ENCODE measurements at places on chromosomes 6 and 20.

- DNase-seq = no peak
Observed at GRCh38 chr6:225121-225721, 67.1 kb upstream of the DUSP22 start.

DNA sequence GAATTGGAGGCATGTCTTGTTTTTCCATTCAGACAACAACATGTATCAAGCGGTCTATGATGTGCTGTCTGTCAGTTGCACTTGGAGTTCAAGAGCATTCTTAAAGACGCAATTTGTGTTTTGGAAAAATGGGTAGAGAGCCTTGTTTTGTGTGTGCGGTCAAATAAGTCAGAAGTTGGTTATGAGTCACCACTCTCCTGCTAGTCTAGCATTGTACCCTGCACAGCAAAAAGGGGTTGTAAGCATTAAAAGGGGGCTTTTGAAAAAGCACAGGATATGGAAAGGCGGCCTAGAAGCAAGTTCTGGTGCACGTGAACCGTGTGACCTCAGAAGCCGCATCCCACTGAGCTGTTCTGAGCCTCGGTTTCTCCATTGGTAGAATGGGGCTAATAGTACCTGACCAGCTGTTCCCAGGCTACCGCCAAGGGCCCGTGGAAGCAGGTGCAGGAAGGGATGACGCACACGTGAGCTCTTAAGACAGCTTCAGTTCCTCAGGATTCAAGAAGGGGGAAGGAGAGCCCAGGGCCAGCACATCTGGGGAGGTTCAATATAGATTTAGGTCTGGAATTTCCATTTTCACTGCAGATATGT, 61.6 kb upstream of the SNX9 start:
- DNase-seq = no peak

- DNase-seq = peak; percentile 78
Observed at GRCh38 chr20:62624325-62624690, 18.0 kb upstream of the SLCO4A1 start.

GRCh38 chr20:653590-654416, 803 bp upstream of the SRXN1 start:
- DNase-seq = no peak

- DNase-seq = no peak
Observed at GRCh38 chr6:111939902-111940301, 66.7 kb upstream of the FYN start.

All from GM12892 (cell line).